ACHN (cell line): ENCODE measurements at places on chromosomes 1 and 21.
A peak's percentile ranks its signal among the peaks of the same experiment; 100 is the strongest.

DNA sequence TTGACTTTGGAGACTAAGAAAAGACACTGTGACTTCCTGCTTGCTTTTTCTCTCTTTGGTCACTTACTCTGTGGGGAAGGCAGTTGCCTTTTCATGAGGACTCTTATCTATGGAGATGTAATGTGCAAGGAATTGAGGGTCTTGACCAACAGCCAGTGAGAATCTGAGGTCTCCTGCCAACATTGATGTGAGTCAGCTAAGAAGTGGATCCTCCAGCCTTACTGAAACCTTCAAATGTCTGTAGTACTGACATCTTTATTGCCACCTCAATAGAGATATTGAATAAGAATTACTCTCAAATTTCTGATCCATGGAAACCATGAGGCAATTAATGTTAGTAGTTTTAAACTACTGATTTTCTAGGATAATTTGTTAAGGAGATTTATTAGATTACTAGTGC is 598.4 kb downstream of the ADGRL2 start:
- DNase-seq = no peak

DNA sequence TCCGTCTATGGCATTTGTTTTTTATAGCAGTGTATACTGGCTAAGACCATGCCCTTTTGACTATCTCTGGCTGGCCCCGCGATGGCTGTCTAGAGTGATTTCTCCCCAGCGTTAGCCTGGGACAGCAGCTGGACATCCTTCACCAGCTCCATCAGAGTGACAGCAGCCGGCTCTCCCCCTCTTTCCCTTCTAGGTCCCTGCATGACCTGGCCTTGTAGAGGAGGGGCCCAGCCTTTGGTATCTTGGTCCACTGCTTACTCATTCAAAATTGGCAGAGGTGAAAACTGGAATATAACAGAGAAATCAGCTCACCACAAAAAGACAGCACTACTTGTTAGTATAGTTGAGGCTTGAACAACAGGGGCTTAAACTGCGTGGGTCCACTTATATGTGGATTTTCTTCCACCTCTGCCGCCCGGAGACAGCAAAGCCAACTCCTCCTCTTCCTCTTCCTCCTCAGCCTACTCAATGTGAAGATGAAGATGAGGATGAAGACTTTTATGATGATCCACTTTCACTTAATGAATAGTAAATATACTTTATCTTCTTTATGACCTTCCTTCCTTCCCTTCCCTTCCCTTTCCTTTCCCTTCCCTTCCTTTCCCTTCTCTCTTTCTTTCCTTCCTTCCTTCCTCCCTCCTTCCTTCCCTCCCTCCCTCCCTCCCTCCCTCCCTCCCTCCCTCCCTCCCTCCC is 29.4 kb upstream of the B3GALNT2 start:
- DNase-seq = no peak

DNA sequence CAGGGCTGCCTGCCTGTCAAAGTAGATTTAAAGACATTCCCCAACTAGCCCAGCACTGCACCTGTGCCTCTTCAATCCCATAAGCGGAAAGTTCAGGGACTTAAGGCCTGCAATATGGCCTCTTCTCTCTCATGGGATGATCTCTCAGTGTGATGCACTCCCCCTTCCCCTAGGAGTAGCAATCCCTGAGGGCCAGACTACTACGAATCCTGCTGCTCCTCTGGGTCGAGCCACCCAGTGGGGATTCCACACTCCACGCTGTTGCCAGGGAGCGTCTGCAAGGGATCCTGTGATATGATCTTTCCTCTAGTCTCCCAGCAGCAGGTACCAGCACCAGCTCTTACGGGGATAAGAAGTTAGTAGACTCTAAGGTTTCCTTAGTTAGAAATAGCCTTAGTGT is 13.2 kb upstream of the OR6N2 start:
- DNase-seq = no peak

DNA sequence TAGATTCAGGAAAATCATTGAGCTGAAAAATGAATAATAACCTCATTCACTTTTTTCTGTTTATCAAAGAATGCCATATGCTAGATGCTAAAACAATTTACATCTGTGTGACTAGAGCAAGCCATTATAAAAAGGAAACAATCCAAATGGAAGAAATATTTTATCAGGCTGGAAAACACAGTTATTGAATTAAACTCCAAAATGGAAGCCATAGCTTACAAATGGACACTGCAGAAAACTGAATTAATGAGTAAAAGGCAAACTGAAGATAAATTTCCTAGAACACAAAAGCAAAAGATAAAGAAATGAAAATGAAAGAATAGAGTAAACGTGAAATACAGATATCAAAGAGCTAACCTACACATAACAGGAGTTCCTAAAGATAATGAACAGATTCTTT is 33.1 kb upstream of the IL10 start:
- no peak for DNase-seq

- DNase-seq = no peak
Observed at GRCh38 chr1:212777151-212777550, 14.4 kb downstream of the NSL1 start.

DNA sequence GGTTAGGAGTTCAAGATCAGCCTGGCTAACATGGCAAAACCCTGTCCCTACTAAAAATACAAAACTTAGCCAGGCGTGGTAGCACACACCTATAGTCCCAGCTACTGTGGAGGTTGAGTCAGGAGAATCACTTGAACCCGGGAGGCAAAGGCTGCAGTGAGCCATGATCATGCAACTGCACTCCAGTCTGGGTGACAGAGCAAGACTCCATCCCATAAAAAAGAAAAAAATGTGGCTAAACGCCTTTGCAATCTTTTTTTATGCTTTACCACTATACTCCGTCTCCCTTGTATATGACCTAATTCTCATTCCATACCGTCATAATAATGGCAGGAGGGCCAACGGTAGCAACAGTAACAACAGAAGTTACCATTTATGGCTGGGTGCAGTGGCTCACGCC is 109.5 kb downstream of the ASH1L start:
- DNase-seq = no peak

- DNase-seq = no peak
Observed at GRCh38 chr1:32811917-32812316, 5.2 kb downstream of the YARS1 start.

GRCh38 chr1:72281637-72282270 is 585 bp downstream of the NEGR1 start:
- DNase-seq = peak; percentile 27

DNA sequence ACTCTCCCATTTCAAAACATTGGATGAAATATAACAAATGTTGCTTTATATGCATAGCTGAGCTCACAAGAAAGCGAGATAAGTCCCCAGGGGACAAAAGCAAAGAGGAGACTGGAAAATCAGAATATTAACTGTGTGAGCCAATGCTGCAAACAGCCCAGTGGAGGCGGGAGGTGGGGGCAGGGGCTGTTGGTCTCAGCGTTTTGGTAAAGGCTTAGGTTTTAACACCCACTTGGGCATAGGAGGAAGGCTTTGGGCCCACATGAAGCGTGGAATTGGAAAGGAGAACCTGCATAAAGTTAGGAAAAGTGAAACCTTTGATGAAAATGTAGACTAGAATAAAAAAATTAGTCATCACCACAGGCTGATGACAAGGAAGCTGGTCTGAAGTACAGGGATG is 30.2 kb upstream of the SMIM12 start:
- no peak for DNase-seq

DNA sequence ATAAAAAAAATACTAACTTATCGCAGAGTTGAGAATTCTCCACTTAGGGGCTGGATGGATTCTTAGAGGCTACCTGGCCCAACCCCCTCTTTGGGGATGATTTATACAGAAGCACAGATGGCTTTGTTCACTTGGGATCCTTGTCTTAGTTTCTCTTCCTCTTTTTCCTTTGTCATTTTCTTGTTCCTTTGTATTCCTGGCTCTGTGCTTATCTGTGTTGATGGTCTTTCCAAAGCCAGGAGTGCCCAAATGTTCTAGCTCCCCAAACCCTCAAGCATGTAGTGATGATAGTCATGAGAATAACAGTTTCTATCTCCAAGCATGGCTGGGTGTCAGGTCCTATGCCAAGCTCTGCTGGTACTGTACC is 27.4 kb downstream of the EPHB2 start:
- no peak for DNase-seq

DNA sequence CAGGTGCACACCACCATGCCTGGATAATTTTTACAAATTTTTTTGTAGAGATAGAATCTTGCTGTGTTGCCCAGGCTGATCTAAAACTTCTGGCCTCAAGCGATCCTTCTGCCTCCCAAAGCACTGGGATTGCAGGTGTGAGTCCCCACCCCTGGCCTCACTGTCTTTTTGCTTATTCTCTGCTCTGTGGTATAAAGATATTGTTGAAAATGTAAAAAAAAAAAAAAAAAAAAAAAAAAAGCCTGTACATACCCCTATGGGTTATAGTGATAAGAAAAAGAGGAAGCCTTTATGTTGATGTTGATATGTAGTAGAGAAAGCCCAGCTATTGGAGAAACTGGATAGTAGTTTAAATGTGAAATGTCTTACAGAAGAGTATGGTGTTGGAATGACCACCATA is 125.8 kb downstream of the XPR1 start:
- no peak for DNase-seq

DNA sequence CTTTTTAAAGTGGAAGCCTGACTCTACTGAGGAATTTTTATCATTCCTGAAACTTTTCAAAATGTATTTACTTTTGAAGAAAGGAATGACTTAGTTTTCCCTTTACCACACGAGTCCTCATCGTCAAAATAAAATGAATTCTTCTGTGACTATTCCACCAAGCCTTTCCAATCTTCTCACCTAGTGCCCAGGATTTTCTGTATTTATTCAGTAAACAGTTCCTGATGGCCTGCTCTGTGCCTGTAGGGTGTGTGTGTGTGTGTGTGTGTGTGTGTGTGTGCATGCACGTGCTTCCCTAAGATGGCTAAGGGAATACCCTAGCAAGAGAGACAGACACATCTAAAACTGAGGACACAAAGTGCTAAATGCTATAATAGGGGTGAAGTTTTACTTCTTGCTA is 395.0 kb upstream of the USP24 start:
- DNase-seq = no peak
